ENCODE measurements at places on chromosomes 4 and X. TPM values are rescaled to one million over a fixed set of nuclear protein-coding genes. Genes with fewer than 3 reads are reported as not detected.

Gene PAGE2
- polyA plus RNA-seq: not detected

Gene RAB39B
- polyA plus RNA-seq: 10.9 TPM

Gene MMRN1
- 2.7 TPM for polyA plus RNA-seq

GRCh38 chrX:72694170-72694569 is 19.9 kb downstream of the PHKA1 start:
- DNase-seq: no peak

- no peak for DNase-seq
These were observed 212.7 kb downstream of the CENPC start for GRCh38 chr4:67332627-67333026.

- DNase-seq: no peak
These were observed 877.3 kb upstream of the INTU start for GRCh38 chr4:126755506-126755905.

- DNase-seq: no peak
These were observed 59.1 kb downstream of the UCHL1 start for GRCh38 chr4:41315862-41316261.

DNA sequence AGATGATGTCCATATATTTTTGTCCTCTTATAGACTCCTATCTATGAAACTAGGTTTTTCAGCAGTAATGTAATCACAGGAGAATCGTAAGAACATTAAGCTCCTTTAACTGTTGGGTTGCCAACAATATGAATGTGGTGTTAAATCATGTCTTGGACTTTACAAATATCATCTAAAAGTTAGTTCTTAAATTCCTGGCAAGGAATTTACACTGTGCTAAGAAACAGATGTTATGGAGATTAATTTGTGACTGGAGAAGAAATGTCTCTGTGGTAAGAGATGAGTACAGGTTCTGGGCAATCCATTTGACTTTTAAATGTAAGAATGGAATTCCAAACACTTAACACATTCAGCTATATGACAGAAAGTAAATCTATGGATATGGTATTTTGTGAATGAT is 34.6 kb downstream of the CNKSR2 start:
- DNase-seq: no peak

GRCh38 chr4:99950913-99951254 is 809 bp upstream of the H2AZ1 start:
- no peak for DNase-seq

Data from brain (organoid and tissue), 16 donors.